IPS DF 6.9 (cell line): ENCODE measurements at places on chromosomes 5 and 9.

DNA sequence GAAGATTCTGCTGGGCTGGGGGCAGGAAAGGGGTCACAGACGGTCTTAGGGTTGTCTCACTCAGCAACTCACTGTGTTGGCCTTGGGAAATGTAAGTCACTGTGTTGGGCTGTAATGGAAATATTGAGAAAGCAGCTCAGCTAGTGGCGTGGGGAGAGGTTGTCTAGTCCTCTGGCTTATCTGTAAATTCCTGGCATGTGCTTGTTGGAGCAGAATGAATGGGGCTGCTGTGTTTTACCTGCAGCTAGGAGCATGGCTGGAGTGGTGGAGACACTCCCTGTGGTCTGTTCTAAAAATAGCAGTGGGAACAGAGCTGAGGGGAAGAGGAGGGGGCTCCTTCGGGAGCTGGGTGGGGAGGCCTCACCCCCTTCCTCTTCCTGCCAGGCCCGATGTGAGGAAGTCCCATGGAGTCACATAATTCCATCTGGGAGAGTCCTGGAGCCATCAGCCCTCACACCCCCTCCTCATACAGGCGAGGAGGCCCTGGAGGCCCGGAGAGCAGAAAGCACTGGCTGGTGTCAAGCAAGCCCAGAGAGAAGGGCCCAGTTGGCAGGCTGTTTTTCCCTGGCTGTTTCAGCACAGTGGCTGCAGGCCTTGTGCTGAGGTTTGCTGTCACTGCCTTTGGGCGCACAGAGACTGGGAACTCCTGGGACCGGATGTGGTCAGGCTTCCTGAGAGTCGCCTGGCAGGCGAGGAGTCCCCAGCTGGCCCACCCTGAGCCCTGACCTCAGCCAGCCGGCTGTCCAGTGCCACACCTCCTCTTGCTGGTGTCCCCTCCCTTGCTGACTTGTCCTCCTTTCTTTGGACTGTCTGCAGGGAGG lies 84.9 kb downstream of the RGS3 start:
- peaks cover 3% of the 10 kb centered on the region for H3K4me1 ChIP-seq
- no peaks in the 10 kb centered on the region for H3K27me3 ChIP-seq
- H3K36me3 ChIP-seq: no peaks in the 10 kb centered on the region
- H3K27ac ChIP-seq: no peak overlapping the region
- H3K4me3 ChIP-seq: no peak overlapping the region
- DNase-seq: no peak

DNA sequence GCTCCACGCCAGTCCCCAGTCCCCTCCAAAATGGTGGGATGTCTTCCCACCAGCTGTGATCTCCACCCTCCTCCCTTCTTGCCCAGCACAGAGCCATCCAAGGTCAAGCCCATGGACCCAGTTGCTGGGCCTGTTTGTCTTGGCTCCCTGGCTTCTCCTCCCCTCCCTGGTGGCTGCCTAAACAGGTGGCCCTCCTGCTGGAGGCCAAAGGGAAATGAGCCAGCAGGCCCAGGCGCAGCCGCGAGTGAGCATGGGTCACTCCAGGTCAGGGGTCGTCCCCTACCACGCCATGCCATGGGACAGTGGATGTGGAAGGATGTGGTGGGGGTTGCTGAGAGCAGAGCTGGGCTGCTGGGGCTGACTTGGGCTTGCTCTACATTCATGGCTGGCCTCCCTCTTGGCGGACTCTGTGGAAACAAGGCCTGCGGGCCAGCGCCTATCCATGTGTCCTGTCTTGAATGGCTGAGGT lies 33.6 kb downstream of the COL15A1 start:
- H3K27me3 ChIP-seq: peaks cover 5% of the 10 kb centered on the region; the same call in 1 of the 2 replicates
- DNase-seq: no peak
- H3K4me3 ChIP-seq: no peak overlapping the region
- no peak overlapping the region for H3K27ac ChIP-seq

GRCh38 chr5:157669701-157670097 lies 1.6 kb upstream of the C5orf52 start:
- DNase-seq: no peak
- no peaks in the 10 kb centered on the region for H3K4me1 ChIP-seq
- H3K4me3 ChIP-seq: no peak overlapping the region
- peaks cover 14% of the 10 kb centered on the region; the same call in 1 of the 2 replicates for H3K27me3 ChIP-seq
- H3K27ac ChIP-seq: no peak overlapping the region

GRCh38 chr5:137403869-137404268 lies 95.3 kb downstream of the SPOCK1 start:
- H3K4me3 ChIP-seq: no peak overlapping the region
- H3K27ac ChIP-seq: no peak overlapping the region
- no peaks in the 10 kb centered on the region for H3K36me3 ChIP-seq
- DNase-seq: no peak

DNA sequence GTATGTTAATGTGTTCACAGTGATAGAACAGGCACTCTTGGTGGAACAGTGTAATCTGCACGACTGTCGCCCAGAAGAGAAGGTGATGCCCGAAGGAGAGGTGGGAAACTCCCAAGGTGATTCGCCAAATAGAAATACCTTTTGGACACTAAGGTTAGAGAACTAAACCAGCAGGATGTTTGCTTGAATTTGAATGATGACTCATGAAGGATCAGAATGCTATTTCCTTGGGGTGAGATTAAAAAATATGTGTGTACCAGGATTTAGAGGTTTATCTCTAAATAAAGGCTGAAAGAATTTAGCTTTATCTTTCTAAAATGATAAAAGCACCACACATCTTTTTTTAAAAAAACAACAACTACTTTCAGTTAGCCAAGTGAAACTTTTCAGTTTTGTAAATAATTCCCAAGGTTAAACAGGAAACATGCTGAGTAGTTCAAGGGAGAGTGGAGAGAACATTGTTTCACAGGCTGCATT lies 297.4 kb upstream of the TAS2R1 start:
- H3K27ac ChIP-seq: no peak overlapping the region
- no peaks in the 10 kb centered on the region for H3K27me3 ChIP-seq
- no peak overlapping the region for H3K4me3 ChIP-seq

DNA sequence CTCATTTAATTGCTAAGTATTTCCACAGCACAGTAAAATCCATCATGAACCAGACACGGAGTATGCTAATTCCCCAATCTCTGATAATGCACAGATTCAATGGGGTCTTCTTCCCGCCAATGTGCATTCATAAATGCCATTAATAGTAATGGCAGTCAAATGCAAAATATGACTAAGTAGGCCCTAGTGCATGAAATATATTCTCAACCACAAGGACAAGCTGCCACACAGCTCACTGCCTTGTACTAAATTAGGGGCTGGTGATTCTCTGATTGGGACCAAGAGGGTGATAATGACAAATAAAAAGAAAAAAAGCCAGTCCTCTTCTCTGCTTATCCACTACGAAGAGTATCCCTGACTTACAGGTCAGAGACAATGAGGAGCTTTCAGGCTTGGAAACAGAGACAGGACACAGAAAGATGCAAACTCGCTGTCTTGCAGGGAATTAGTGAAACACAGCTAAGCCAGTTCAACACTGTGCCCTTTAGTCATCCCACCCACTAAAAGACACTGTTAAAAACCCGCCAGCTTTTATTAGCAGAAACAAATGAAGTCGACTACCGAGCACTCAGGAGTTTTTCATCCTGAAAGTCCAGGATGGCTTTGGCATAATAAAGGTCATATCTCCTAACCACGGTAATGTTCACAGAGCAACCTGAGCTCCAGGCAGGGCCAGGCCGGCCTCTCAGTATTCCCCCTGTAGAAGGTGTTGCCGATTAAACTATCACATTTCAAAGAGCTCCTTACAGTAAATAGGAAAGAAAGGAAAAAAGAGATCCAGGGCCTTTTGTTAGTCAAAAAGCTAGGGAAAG lies 148.1 kb downstream of the EBF1 start:
- H3K4me3 ChIP-seq: no peak overlapping the region
- no peak overlapping the region for H3K27ac ChIP-seq
- no peaks in the 10 kb centered on the region for H3K36me3 ChIP-seq

GRCh38 chr9:89116064-89116804 lies 62.4 kb downstream of the SHC3 start:
- H3K4me3 ChIP-seq: no peak overlapping the region
- H3K27ac ChIP-seq: no peak overlapping the region
- no peaks in the 10 kb centered on the region for H3K36me3 ChIP-seq
- DNase-seq: no peak
- H3K4me1 ChIP-seq: no peaks in the 10 kb centered on the region
- H3K27me3 ChIP-seq: no peaks in the 10 kb centered on the region
